Cerebellum (tissue), 4 donors: ENCODE measurements at places on chromosomes 2 and 18. TPM values are rescaled to one million over a fixed set of nuclear protein-coding genes. Genes with fewer than 3 reads are reported as not detected.

DNA sequence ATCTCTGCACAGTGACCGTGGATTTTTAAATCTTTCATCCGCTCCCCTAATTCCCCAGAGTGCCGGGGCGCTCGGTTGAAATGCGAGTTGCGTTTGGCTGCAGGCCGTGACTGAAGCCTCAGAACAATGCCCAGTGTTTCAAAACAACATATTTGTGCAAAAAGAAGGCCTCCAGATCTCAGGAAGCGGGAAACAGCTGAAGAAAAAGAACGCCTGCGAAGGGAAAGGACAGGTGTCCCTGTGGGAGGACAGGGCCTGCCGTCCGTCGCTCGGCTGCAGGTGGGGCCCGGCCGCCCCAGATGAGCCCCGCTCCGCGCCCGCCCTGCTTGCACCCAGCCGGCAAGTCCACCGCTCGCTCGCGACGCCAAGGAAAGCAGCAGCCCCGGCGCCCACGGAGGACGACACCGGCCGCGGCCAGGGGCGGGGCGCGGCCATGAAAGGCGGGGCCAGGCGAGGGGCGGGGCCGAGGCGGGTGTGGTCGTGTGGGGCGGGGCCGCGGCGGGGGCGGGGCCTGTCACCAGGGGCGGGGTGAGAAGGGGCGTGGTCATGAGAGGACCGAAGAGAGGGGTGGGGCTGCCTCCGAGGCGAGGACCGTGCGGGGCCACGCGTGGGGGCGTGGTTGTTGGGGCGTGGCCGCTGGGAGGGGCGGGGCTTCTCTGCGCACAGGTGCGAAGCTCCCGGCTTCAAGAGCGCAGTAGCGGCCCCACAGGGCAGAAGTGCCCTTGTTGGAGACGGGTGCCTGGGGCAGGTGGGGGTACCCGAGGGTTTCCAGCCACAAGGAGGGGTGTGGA, 17.6 kb upstream of the BOK start:
- peak; percentile 87 for DNase-seq

GRCh38 chr2:1744151-1744445, 217 bp downstream of the PXDN start:
- no peak for DNase-seq

DNA sequence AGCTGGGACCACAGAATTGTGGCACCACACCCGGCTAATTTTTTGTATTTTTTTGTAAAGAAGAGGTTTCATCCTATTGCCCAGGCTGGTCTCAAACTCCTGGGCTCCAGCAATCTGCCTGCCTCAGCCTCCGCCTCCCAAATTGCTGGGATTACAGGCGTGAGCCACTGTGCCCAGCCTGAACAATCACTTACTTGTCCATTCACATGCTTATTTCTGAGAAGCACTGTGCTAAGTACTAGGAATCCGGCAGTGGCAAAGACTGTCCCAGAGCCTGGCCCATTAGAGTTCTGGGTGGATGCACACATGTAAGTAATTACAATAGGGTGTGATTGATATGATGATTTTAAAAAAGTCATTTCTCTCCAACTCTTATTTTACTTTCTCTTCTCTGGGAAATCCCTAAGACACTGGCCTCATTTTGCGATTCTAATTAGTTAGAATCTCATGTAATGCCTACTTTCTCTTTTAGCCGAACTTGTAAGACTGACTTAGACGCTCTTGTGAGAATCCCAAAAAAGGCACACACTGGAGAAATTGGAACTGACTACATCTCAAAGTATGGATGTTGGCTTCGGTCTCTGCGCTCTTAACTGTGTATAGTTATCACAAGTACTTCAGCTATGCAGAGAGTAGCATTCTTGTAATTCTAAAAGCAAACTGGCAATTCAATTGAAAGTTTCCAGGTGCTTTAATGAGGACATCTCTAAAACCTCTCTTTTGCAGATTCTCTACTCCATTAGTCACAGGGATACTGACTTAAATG, 567.7 kb downstream of the DCC start:
- no peak for DNase-seq

- no peak for DNase-seq
These were observed 308.2 kb downstream of the PIEZO2 start for GRCh38 chr18:10841203-10841602.

- DNase-seq, result no peak
These were observed 249.0 kb upstream of the SPOPL start for GRCh38 chr2:138252587-138252986.

DNA sequence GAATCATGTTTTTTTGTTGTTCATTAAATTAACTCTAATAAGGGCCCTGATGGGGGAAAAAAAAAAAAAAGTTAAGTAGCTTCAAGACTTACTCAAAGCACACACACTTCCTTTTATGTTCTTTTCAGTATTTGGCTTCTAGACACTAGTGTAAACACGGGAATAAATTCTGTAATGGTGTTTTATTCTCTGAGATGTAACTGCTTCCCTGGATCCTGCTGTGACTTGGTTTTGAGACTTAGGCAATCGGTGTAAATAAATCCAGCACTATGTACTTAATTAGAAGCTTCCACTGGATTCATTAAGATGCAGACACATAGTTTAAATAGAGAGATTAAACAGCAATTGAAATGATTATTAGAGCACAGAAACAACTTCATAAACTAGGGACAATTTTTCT, 26.1 kb upstream of the AP1S3 start:
- DNase-seq, result no peak

- DNase-seq, result no peak
These were observed 70.8 kb downstream of the INPP4A start for GRCh38 chr2:98515250-98515991.

DNA sequence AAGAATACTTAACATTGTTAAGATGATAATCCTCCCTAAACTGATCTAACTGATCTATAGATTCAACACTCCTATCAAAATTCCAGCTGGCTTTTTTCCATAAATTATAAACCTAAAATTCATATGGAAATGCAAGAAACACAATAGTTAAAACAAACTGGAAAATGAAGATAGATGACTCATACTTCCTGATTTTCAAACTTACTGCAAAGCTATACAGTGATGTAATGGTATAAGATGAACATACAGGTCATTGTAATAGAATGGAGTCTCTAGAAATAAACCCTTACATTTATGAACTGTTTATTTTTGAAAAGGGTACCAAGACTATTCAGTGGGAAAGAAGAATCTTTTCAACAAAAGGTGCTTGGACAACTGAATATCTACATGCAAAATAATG, 32.3 kb downstream of the UBXN4 start:
- no peak for DNase-seq

DNA sequence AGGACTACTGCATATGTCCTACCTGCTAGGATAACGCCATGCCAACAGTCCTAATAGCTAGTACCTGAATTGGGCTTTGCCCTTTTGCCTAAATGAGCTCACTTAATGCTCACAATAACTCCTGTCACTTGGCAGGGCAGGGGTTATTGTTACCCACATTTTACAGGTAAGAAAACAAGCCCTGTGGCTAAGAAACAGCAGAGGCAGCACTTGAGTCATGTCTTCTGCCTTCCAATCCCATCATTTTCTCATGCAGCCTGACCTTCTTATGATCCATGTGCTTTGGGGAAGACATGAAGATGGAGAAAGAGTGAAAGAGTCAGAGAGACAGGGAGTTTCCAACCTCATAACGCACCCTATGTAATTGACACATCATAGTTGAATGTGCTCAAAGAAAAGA, 33.6 kb upstream of the LPIN1 start:
- DNase-seq, result no peak

DNA sequence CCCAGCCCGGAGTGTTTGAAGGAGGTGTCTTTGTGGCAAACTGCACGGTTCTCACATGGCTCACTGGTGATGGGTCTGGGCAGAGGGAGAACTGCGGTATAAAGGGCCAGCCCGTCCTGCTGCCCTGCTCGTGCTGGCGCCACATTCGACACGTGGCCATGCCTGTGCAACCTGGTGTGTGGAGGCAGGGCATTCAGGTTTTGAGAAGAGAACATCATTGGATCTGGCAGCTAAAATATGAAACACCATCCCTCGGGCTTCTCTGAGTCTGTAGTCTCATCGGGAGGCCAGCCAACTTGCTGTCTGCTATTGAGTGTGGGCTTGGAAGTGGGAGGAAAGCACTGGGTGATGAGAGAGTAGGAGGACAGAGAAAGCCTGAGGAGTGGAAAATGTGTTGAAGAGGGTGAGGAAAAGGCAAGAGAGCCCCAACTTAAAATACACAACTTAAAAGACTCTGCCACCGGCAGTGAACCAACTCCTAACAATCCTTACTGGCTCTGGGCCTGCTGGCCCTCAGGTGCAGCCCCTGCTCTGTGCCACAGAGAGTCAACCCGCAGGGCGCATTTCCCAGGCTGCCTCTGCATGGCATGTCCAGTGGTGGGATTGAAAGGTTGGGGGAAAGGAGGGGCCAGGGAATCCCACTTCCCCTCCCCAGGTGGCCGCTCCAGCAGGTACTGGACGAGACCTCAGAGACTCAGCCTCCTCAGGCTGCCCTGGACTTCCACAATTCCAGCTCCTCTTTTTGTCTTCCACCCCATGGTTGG, 112.7 kb upstream of the DLX2 start:
- no peak for DNase-seq

DNA sequence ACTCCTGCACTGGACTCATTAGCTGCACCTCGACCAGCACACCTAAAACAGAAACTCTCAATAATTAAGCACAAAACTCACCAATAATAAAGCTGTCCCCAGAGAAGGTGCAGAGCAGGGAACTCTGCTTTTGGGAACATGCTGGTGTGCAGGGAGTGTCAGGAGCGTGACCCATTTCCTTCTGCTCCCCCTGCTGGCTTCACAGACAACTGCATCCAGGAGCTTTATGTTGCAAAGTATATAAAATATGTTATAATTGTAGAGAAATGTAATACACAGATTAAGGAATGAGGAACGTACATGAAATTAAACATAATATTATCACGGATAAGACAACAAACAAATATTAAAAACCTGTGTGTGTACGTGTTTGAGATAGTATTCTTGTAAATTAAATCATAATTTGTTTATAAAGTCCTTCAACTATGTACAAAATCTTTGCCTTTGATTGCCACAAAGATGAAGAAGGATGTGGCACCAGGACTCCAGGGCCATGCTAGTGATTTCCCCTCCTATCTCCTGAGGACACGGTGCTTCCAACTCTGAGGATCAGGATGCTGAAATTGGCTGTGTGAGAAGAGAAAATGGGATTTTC, 68.6 kb upstream of the MAL start:
- peak; percentile 38 for DNase-seq

DNA sequence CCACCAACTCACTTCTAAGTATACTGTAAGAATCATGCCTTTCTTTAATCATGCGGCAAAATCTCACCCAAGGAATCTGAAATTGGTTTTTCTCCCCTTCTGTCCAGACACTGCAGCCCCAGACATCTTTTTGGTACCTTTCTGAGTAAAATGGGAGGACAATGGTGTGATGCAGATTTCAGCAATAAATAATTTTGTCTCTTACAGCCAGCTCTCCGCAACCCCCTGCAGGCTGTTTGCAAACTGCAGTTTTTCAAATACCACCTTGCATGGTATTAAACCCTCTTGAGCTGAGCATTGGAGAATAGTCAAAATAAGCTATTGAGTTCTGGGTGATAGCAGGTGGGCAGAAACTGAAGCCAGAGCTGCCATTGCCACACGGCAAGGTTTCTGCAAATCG, 32.2 kb downstream of the GPR39 start:
- no peak for DNase-seq

DNA sequence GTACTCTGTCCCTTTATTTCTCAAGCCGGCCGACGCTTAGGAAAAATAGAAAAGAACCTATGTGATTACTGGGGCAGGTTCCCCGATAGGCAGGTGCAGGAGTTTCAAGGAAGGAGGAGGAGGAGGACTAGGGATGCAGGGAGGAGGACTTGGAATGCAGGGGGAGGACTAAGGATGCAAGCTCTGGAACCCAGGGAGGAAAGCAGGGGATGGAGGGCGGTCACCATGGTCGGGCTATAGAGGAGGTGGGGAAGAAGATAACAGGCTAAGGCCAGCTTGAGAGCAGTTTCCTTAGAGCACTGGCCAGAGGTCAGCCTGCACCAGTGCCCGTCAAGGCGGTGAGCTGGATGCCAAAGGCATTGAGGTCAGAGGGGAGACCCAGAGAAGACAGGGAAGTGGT, 18.7 kb upstream of the B3GNT7 start:
- DNase-seq, result no peak

DNA sequence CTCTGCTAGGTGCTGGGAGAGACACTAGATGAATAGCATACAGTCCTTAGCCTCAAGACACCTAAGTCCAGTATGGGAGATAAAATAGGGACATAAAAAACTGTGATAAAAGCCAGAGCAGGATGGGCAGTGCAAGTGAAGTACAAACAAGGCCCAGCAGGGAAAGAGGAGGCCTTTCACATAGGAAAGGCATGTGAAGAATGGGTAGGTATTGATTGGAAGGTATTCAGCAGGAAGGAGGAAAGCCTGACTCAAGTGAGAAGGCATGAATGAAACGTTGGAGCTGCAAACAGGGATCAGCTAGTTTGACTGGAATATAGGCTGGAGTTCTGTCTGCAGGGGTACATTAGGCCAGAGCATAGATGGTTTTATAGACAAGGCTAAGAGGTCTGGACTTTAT, 11.0 kb upstream of the CXCR4 start:
- DNase-seq, result no peak

DNA sequence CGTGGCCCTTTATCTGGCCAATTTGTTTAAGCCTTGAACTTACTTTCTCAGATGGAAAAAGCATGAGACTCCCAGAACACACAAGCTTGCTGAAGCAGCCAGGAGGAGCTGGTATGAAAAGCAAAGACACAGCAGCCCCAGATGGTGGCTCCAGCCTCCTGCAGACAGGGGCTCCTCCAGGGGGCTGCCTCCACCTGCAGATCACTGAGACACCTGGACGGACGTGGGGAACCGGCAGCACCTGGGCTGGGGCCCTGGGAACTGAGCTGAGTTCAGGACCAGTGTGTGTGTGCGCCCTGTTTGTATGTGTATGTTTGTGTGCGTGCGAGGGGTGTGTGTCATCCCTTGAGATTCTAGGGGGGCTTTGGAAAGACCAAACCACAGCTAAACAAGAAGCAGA, 8.6 kb downstream of the CYS1 start:
- DNase-seq, result no peak

DNA sequence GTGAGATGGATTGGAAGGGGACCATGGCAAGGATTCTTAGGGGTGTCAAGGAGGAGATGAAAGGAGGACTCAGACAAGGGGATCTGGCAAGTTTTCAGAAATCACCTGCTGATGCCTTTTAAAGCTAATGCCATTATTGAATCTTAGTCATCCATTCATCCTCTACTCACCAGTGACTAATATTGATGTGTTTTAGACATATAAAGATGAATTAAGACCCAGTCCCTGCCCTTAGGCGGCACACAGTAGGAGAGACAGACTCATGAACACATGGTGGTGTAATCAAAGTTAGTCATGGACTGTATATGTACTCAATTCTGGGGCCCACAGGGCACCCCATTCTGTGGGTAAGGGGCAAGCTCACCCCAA, 56.5 kb upstream of the ATL2 start:
- no peak for DNase-seq

GRCh38 chr18:54867131-54867530, 38.9 kb downstream of the RAB27B start:
- no peak for DNase-seq

- no peak for DNase-seq
These were observed 24.5 kb downstream of the SIGLEC15 start for GRCh38 chr18:45850021-45850420.

The RUFY4 gene
- not detected for total RNA-seq

The MGAT4A gene
- 69.4 TPM for total RNA-seq

The CSRNP3 gene
- 98.3 TPM for total RNA-seq

The CLEC4F gene
- total RNA-seq, result not detected

The GREB1 gene
- 34.0 TPM for total RNA-seq

The SLC30A3 gene
- total RNA-seq, result 3.2 TPM

The LBH gene
- total RNA-seq, result 71.4 TPM

The SLC5A7 gene
- 3.1 TPM for total RNA-seq
